ENCODE measurements at places on chromosomes 12 and 14. TPM values are rescaled to one million over a fixed set of nuclear protein-coding genes. Genes with fewer than 3 reads are reported as not detected.
A peak's percentile ranks its signal among the peaks of the same experiment; 100 is the strongest.

Gene WDR20
- 18.3 TPM for total RNA-seq

DNA sequence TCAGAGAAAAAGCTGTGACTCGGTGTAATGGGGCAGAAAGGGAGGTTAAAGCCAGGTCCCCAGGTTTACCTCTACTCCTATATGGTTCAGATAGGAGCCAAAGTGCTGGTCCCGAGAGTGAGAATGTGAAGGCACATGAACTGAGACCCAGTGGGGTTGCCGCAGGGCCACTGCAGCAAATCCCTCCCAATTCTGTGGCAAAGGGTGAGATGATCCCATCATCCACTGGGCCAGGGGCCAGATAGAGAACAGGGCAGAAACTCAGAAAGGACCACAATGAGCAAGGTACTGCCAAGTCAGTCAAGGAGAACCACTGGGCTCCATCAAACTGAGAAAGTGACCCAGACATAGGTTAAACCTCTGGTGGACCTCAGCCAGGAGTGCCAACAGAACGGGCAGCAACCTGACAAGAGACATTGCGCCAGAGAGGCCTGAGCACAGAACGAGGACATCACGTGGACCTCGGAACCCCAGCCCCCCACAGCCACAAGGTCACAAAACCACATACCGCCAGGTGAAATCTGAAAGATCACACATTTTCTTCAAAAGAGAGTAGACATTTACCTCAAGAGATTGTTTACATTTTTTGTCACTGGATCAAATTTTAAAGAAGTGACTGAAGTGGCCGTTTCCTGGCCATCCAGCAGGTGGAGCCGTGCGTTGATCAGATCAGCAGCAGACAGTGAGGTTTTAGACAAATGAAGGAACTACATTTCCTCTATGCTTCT, 20.5 kb upstream of the ITPR2 start:
- no peaks in the 10 kb centered on the region for H3K4me1 ChIP-seq
- H3K27ac ChIP-seq: no peak overlapping the region
- DNase-seq: peak; percentile 27
- H3K36me3 ChIP-seq: no peaks in the 10 kb centered on the region
- H3K27me3 ChIP-seq: peaks cover 20% of the 10 kb centered on the region

DNA sequence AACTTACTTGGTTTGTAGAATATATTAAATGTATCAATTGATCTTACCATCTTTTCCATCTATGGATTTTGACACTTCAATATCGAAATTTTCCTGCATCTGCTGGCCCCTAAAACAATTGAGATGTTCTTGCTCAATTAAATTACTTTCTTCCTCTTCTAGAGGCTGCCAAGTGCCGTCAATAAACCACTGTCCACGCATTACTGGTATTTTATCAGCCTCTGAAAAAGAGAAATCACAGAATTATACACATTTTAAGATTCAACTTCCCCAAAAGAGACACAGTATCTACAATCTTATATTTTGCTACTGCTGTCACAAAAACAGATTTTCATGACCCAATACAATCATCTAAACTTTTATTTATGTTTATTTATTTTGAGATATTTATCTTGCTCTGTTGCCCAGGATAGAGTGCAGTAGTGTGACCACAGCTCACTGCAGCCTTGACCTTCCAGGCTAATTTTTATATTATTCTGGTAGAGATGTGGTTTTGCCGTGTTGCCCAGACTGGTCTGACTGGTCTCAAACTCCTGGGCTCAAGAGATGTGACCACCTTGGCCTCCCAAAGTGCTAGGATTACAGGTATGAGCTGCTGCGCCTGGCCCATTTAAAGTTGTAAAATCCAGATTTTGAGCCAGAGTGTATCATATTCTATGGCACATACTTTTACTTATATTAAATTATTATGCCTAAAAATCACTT, 49.3 kb downstream of the DDHD1 start:
- H3K27ac ChIP-seq: no peak overlapping the region
- H3K4me1 ChIP-seq: peaks cover 4% of the 10 kb centered on the region
- no peaks in the 10 kb centered on the region for H3K27me3 ChIP-seq
- no peak overlapping the region for H3K4me3 ChIP-seq
- no peaks in the 10 kb centered on the region for H3K36me3 ChIP-seq

GRCh38 chr12:89260841-89261637, 91.3 kb downstream of the DUSP6 start:
- no peak for DNase-seq
- no peaks in the 10 kb centered on the region for H3K27me3 ChIP-seq

Gene SYNE3
- total RNA-seq: 23.9 TPM

DNA sequence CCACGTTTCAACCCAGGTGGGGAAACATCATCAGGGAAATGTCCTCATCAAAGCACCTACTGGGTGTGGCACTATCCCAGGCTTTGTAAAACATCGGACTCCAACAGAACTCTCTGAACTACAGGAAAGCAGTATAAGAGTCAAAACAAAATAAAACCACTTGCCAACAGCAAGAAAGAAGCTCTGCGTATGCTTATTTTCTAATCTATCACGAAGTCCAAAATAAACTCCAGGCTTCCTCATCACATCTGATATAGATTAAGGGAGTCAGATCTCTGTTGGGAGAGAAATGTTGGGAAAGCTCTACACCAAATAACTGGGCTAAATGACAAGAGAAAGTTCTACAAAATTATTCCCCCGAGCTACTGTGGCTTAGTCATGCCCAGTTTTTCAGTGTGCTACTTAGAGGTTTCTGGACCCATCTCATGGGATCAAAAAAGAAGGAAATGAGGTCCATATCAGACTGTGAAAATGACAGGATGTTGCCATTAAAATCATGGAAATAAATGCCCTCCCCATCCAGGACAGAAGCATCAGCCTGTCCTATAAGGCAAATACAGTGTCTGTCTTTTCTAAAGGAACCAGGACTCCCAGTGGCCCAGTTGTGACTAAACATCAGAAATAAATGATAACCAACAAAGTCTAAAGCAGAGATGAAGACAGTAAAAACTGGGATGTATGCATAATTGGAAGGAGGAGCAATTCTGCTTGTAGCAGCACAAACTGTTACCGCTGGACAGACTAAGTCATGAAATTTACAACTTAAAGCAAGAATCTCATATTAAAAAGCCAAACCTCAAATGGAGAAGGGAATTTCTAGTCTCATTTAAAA, 149.5 kb downstream of the STXBP6 start:
- H3K27ac ChIP-seq: peak overlapping the region; percentile 30
- peaks cover 18% of the 10 kb centered on the region for H3K4me1 ChIP-seq
- H3K27me3 ChIP-seq: no peaks in the 10 kb centered on the region
- peak overlapping the region; percentile 23 for H3K4me3 ChIP-seq
- H3K36me3 ChIP-seq: no peaks in the 10 kb centered on the region
- no peak for DNase-seq

- no peaks in the 10 kb centered on the region for H3K27me3 ChIP-seq
- peak; percentile 21 for DNase-seq
- peaks cover 33% of the 10 kb centered on the region for H3K4me1 ChIP-seq
- H3K27ac ChIP-seq: peak overlapping the region; percentile 86
- no peaks in the 10 kb centered on the region for H3K36me3 ChIP-seq
- H3K4me3 ChIP-seq: peak overlapping the region; percentile 96
These were observed 857 bp downstream of the ETNK1 start for GRCh38 chr12:22625762-22626294.

DNA sequence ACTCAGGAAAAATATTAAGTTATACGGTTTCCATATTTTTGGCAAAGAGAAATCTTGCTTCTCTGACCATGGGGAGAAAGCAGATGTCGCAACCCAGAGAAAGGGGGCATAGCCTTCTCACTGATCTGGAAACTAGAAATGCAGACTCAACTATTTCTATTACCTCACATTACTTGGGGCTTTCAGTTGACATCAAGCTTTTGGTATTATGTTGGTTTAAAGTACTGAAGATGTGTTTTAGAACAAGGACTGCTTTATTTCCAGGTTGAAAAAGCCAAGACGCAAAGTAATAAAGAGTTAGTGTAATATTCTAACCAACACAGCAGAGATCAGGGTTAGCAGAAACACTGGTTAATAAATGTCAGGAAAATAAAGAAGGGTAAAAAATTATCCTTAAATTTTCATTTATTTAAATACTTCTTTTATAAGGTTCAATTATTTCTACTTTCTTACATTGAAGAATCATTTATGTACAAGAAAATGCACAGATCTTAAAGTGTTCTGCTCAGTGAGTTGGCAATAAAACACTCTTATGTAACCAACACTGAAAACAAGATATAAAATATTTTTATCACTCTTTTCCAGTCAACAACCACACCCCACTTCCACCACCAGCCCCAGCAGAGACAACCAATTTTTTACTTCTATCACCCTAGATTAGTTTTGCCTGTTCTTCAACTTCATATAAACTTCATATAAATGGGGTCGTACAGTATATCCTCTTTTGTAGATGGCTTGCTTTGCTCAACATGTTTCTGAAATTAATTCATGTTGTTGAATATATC, 26.0 kb downstream of the DCP1B start:
- H3K36me3 ChIP-seq: no peaks in the 10 kb centered on the region
- DNase-seq: no peak
- no peak overlapping the region for H3K27ac ChIP-seq

Gene IL23A
- total RNA-seq: not detected

GRCh38 chr12:4074129-4074528, 199.4 kb upstream of the CCND2 start:
- no peak overlapping the region for H3K4me3 ChIP-seq
- H3K36me3 ChIP-seq: no peaks in the 10 kb centered on the region
- no peaks in the 10 kb centered on the region for H3K4me1 ChIP-seq
- no peak overlapping the region for H3K27ac ChIP-seq

Gene CD163
- total RNA-seq: under 0.01 TPM

Gene ARHGAP9
- total RNA-seq: 0.36 TPM

GRCh38 chr12:93547778-93548177, 24.7 kb upstream of the SOCS2 start:
- H3K4me1 ChIP-seq: no peaks in the 10 kb centered on the region
- no peaks in the 10 kb centered on the region for H3K27me3 ChIP-seq
- H3K36me3 ChIP-seq: no peaks in the 10 kb centered on the region
- no peak overlapping the region for H3K4me3 ChIP-seq

Gene SAMD15
- 6.2 TPM for total RNA-seq

DNA sequence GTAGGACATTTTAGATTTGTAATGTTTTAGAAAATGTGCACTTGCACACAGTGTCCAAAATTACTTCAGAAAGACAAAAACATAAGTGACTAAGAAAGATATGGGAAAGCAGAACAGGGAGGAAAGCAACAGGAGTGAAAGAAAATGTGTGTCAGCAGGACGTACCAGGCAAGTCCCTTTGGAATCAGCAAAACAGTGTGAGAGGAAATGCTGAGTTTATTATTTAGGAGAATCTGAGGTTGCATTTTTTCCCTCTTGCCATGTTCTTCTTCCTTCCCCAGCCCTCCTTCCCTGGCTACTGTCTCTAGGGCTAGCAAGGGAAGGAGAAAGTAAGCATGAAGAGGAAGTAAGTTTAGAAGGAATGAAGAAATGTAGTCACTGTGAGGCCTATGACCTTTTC, 67.7 kb upstream of the CD163 start:
- DNase-seq: no peak
- no peaks in the 10 kb centered on the region for H3K36me3 ChIP-seq
- H3K4me3 ChIP-seq: no peak overlapping the region
- H3K27me3 ChIP-seq: no peaks in the 10 kb centered on the region
- H3K4me1 ChIP-seq: no peaks in the 10 kb centered on the region
- no peak overlapping the region for H3K27ac ChIP-seq

DNA sequence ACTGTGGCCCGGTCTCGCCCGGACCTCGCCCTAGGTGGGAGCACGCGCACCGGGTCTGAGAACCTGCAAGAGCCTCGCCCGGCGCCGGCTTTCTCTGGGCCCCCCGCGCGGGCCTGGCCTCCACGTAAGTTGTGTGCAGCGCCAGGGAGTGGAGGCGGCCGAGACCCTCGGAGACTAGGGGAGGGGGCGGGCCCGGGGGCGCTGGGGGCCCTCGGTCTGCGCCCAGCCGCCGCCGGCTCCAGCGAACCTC, 183 bp upstream of the PRMT8 start:
- DNase-seq: no peak
- H3K4me1 ChIP-seq: no peaks in the 10 kb centered on the region
- no peak overlapping the region for H3K4me3 ChIP-seq
- no peak overlapping the region for H3K27ac ChIP-seq

DNA sequence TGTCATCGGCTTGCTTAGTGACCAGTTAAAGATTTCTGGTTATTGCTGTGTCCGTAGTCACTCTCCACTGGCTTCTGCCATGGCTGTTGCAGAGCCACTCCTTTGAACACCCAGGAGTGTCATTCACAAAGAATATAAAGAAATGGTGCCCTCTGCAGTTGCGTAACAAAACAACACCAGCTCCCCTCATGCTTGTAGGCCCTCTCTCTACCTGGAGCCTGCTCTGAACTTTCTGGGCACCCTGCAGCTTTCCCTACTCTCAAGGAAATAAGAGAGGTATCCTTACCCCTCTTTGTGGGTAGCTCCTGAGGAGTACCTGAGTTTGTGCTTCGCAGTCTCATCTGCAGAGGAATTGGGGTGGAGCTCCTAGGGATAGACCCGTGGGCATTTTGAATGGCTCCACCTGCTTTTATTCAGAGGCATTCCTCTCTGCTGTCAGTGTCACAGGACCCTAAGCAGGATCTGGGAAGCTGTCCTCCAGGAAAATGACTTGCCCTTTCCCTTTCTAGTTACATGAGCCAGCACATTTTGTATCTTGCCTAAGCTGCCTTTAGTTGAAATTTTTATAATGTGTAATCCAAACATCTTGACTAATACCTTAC, 97.2 kb upstream of the TMEM260 start:
- no peaks in the 10 kb centered on the region for H3K36me3 ChIP-seq
- no peak overlapping the region for H3K27ac ChIP-seq
- no peaks in the 10 kb centered on the region for H3K27me3 ChIP-seq
- H3K4me1 ChIP-seq: peaks cover 4% of the 10 kb centered on the region

DNA sequence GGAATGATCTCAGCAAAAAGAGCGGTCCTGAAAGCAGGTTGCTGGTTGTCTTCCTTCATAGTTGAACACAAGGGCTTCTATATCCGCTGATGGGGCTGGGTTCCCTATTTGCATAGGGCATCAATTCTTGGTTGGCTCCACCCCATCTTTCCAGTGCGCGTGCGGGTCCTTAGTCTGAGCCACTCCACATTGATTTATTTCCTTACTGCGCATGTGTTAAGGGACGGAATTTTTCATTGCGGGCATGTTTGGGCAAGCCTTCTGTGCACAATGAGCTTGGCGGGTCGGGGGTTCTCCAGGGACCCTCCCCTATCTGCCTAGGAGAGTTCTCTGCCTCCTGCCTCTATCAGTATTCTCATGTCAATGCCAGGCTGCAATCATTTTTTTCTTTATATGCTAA, 21.2 kb upstream of the DLGAP5 start:
- DNase-seq: no peak
- no peak overlapping the region for H3K4me3 ChIP-seq
- H3K36me3 ChIP-seq: no peaks in the 10 kb centered on the region
- no peak overlapping the region for H3K27ac ChIP-seq

- H3K27me3 ChIP-seq: no peaks in the 10 kb centered on the region
- H3K4me1 ChIP-seq: no peaks in the 10 kb centered on the region
- no peaks in the 10 kb centered on the region for H3K36me3 ChIP-seq
- no peak overlapping the region for H3K27ac ChIP-seq
These were observed 138.9 kb upstream of the CCND2 start for GRCh38 chr12:4134448-4135263.

DNA sequence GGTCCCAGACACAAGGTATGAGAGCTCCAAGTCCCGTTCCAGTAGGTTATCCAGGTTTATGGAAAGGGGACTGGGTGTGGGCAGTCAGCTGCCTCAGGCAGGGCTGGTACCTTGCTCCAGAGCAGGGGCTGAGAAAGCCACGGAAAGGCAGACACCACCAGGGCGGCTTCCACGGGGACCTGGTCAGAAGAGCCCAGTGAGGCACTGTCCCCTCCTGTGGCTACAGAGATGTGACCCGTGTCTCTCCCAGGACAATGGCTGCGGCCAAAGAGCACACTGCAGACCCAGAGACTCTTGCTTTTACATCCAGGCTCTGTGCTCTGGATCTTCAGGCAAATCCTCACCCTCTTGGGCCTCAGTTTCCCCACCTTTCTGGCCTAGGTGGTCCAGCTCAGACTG, 8.8 kb downstream of the SERPINA4 start:
- DNase-seq: no peak
- no peaks in the 10 kb centered on the region for H3K36me3 ChIP-seq
- no peaks in the 10 kb centered on the region for H3K27me3 ChIP-seq
- no peak overlapping the region for H3K4me3 ChIP-seq
- peaks cover 20% of the 10 kb centered on the region for H3K4me1 ChIP-seq
